Eye (tissue), 1 donor: ENCODE measurements at places on chromosomes 2 and 18.

- DNase-seq = no peak
Measured at GRCh38 chr18:64678048-64678447, 529.2 kb upstream of the LINC00305 start.

DNA sequence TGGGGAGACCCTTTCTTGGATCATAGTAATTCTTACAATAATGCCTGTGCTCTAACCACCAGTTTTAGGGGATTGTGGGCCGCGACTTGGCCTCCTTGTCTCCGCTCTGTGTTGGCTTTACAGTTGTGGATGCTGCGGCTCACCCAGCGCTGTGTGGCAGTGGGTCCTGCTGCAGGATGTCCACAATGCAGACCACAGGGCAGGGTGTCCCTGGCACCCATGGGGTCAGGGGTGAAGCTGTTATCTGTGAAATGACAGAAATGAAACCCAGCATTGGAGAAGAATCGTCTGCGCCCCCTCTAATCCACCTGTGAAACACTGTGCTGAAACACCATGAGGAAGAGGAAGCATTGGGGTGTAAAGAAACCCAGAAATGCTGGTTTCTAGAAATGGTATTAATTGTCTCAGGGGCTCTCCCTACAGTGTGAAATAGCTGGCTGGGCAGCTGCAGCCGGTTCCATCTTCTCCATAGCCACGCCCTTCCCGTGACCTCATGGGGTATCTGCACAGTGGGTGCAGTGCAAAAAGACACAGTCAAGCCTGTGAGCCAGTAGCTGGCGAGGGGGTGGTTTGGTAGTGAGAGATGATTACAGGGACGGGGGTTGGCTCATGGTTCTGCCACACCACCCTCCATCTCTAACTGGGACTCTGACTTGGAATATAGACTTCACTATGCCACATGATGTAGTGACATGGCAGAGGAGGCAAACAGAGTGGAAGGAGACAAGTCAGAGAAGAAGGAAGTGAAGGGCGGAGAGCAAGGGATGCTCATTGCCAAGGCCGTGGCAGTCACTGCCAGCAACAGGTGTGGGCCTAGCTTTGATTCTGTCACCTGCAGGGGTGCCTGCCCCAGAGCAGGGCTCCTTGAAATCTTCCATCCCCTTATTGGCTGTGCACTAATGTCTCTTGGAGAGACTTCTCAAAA, 16.2 kb downstream of the INPP4A start:
- DNase-seq = no peak

GRCh38 chr2:75035444-75036353, 77.3 kb downstream of the POLE4 start:
- no peak for DNase-seq

DNA sequence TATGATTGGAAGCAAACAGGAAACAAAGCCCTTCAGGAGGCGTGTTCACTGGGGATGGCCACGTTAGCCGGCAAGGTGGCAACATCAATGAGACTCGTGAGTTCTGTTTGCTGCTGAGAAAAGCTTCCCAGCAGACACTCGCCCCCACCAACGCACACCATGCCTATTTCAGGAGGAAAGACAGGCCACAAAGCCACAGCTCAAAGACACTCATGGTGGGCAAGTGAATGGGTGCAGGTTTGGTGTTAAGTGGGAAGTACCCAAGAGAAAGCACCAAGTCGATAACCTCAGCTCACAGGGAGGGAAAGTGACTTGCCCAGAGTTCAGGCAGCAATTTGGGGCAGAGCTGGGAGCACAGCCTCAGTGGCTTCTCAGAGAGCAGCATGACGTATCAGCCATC, 10.5 kb upstream of the MTERF4 start:
- DNase-seq = no peak

- no peak for DNase-seq
Measured at GRCh38 chr18:51100385-51101120, 70.5 kb downstream of the SMAD4 start.

DNA sequence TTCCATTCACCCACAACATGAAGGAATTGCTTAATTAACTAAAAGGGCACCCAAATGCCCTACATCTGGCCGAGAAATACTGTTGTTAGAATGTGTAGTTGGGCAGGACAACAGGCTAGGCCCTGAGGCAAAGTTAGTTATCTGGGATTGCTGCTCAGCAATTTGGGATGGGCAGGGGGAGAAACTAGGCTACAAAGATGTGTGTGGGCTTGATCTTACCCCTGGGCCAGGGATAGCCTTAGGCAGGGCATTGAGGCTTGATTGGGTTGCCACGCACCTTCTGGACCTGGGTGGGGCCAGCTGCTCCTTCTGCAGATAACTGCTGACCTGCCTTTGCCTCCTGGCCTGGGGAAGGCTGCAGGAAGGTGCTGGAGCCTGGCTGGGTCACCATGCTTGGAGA, 9.4 kb downstream of the IL18RAP start:
- DNase-seq = no peak

- DNase-seq = peak; percentile 33
Measured at GRCh38 chr18:33870059-33870458, 292.0 kb downstream of the ASXL3 start.

DNA sequence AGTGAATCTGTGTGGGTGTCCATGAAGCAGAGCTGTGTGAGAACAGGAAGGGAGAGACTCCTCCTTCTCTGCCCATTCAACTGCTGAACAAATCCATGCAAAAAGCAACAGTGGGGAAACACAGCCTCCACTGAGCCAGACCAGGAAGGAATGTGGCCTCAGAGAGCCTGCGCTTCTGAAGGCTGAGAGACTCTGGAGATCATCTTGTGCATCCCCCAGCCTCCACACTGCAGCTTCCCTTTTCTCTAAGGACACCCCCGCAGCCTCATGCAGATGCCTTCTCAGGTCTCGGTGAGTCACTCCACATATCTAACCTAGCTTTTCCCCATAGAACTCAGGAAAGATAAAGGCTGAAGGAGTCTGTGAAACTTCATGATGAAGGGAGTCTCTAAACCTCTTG, 402.9 kb downstream of the TNS1 start:
- DNase-seq = no peak

DNA sequence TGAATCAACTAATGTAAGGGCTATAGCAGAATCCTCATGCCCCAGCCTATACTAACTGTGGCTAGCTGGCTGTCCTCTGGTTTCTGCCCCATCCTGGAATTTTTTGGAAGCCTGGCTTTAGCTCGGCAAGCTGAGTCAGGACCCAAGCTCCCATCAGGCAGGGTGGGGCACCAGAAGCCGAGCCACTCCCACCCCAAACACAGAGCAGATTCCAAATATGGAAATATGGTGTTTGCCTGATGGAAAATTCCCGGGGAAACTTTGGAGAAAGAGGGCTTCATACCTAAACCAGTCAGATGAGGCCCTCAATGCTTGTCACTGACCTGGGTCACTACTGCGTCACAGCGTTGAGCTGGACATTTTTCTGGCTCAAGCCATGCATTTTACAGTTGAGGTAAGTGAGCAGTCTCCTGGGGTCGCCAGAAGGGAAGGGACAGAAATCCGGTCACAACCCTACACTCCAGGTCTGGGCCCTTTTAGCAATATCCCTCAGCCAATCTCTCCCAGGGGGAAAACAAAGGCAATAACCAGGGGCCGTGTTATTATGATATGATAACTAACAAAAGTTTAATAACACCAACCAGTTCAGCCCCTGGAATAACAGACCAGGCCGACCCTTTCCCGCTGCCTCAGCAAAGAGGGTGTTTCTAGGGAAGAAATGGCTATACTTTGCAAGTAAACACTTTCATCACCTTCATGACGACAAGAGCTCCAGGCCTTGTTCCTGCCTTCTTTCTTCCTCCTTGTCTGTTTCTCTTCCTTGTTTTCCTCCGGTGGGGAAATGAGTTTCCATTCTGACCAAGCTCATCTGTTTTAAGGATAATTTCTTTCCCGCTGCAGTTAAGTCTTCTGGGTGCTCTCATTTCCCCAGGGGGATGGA, 37.7 kb downstream of the PSD4 start:
- no peak for DNase-seq

- peak; percentile 84 for DNase-seq
Measured at GRCh38 chr18:76493213-76494161, 1.6 kb downstream of the ZNF516 start.

- DNase-seq = no peak
Measured at GRCh38 chr2:189522435-189523151, 58.0 kb downstream of the SLC40A1 start.

- no peak for DNase-seq
Measured at GRCh38 chr2:47269316-47270232, 114.5 kb upstream of the STPG4 start.

GRCh38 chr2:109607766-109608165, 6.0 kb downstream of the SEPTIN10 start:
- no peak for DNase-seq

- peak; percentile 60 for DNase-seq
Measured at GRCh38 chr2:199973703-199974102, 18.3 kb downstream of the MAIP1 start.

DNA sequence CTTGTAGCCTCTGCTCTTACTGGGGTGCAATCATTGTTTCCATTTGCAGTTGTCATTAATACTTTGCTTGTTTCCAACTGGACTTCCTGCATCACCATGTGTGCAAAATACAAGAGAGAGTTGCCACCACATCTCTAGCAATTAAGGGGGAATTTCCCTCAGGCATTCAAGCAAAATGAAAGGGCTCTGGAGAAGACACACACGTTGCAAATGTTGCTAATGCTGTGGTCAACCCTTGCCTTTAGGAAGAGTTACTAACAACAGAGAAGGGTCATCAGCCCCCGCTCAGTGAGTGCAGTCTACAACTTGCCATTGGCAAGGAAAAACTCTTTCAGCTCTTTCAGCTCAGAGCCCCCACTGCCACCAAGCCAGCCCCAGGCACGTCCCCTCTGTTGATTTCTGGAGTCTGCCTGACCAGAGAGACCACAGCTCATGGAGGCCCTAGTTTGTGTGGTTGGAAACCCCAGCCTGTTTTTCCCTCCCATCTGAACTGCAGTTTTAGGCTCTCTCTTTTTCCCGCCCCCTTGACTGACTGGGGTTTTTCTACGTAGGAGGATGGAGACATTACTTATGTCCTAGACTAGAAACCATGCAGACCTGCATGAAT, 25.9 kb upstream of the GPR45 start:
- DNase-seq = no peak

DNA sequence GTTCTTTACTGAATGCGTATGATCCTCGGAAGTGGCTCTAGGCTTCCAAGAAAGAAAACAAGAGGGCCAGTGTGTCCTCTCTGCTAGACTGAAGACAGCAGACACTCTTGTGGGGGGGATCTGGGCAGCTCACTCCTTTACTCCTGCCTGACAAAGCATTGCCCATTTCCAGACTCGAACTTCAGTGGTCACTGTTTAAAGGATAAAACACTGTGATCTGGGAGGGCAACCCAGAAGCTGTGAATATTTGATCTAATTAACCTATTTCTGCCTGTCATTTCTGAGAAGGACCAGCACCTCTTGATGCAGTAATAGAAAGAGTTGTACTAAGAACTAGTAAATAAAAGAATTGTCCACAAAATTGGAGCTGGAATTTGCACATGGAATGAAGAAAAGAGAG, 24.5 kb upstream of the CCDC68 start:
- DNase-seq = no peak

GRCh38 chr2:190840569-190841172, 40.0 kb upstream of the GLS start:
- no peak for DNase-seq

DNA sequence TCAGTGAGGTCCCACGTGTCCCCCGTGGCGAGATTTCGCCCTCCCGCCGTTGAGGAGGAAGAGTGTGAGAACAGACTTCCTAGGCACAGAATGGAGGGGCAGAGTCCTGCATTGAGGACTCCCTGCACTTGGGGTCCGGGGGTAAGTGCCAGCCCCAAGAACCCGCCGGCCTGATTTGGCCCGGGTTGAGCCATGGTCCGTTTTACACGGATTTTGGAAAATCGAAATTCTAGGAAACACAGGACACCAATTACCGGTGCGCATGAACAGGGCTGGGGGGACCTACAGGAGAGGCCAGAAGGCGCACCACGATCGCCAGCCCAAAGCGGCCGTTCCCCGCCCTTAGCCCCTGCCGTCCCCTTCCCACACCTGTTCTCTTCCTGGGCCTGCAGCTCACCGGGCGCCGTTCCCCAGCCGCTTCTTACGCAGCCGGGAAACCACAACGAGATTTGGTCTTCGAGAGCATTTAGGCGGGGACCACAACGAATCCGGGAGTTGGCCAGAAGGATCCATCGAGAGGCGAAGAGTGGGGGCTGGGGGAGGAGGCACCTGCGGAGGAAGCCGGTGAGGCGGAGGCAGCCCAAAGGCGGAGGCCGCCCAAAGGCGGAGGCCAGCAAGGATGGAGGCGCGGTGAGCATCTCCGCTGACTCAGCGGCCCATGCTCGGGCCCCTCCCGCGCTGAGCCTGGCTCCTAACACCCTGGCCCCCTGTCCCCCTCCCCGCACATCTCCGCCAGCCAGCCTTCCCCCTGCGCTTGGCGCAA, 464 bp upstream of the TLX2 start:
- DNase-seq = peak; percentile 69

DNA sequence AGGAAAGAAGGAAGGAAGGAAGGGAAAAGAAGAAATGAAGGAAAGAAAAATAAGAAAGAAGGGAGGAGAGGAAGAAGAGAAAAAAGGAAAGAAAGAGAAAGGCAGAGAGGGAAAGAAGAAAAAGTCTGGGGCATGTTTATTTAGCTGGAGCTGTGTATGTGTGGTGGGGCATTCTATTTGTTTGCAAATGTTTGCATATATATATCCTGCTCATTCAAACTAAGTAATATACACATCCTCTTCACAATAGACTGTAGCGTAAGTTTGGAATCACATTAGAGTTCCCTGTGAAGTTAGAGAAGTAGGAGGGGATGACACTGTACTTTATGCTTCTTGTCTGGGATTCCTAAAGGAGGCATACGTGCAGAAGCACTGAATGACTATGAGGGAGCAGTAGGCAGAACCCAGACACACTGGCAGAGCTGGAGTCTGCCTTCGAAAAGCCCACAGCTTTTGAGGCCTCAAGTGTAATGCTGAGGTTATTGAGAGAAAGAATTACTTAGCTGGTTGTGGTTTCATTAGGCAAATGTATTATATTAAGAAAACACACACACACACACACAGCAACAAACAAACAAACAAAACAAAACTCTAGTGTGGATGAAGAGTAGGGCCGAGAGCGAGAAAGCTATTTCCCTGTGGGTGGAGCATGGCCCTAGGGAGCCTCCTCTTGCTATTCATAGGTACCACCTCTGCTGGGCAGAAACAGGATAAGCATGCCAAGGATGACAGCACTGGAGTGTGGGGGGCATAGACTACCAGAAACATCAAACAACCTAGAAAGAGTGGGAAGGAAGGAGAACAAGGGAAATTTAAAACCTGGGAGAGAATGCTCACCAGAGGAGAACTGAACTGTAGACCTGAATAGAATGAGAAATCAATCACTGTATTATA, 905.1 kb upstream of the NXPH2 start:
- DNase-seq = no peak

DNA sequence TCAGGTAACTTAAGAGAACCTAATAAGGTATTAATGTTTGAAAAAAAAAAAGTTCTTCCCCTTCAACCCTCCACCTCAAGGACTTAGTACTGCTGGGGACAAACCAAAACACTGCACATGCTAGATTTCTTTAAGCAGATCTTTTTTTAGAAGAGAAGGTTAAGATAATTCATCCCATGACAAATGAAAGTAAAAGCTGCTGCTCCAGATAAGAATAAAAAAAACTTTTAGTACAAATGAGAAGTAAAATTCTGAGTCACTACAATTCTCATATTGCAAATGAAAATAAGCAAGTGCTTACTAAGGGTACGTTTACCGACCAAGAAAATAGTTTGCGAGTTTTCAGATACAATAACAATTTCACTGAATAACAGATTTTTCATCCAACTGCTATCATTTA, 8.9 kb downstream of the STAM2 start:
- no peak for DNase-seq
